Stimulated activated CD4-positive, alpha-beta T cell treated with anti-CD3 and anti-CD28 coated beads, Interleukin-12 subunit alpha, Interleukin-12 subunit beta, amount 100 ng/mL, for 4 hours (primary cell): ENCODE measurements at places on chromosomes 16 and 17.

DNA sequence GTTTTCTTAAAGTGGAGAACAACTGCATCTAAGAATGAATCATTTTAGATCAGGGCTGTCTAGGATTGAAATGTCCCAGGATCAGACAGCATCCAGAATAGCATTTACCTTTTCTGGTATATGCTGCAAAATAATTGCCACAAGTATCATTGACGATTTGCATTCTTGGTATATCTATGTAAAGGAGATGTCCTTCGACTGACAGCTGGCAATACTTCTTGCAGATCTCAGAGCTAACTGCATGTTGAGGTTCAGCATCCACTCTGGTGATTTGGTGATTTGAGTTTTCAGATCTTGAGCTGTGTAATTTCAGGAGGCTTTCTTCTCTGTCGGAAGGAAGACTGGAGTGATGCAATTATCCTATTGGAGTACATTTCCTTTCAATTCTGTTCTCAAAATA is 78.1 kb upstream of the CPHXL start:
- no peak for DNase-seq

DNA sequence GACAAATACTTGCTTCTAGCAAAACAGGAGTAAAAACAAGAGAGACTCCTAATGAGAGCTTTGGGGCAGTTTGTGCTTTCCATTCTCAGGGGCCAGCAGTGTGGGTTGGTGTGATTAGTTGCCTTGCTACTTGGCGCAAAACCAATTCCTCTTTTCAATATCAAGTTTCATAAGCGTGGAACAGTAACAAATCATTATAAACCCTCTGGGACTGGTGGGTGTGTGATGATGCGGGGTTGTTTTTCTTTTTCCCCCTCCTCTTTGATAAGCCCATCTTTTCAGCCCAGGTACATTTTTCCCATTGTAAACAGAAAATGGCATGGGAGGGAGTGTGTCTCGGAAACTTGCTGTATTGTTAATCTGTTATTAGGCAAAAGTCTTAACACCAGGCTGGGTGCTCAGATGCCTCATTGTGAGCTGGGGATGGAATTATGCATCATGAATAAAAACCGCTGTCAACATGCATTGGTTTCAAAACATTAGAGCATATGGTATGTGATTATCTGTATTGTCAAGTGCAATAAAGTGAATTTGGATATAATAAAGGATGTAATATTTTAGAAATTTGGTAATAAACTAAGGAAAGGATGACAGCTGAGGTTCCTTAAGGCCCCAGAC is 166.4 kb downstream of the CCDC182 start:
- no peak for DNase-seq

GRCh38 chr17:74389937-74390679 is 22.8 kb downstream of the GPR142 start:
- DNase-seq: no peak

DNA sequence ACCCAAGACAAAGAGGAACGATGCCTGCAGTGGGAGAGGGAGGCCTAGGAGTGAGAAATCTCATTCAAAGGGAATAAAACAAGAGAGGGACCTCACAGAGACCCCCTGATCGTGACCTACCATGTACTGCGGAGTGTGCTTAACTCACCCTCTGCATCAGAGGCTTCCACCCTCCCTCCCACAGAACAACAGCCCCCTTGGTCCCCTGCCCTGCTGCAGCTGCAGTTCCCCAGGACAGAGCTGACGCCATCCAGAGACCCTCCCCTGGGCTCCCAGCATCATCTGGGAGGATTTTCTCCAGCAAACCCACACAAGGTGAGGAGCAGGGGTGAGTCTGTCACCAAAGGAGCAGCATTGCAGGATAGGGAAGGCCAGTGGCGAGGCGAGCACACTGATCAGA is 39.8 kb downstream of the TLE7 start:
- no peak for DNase-seq

DNA sequence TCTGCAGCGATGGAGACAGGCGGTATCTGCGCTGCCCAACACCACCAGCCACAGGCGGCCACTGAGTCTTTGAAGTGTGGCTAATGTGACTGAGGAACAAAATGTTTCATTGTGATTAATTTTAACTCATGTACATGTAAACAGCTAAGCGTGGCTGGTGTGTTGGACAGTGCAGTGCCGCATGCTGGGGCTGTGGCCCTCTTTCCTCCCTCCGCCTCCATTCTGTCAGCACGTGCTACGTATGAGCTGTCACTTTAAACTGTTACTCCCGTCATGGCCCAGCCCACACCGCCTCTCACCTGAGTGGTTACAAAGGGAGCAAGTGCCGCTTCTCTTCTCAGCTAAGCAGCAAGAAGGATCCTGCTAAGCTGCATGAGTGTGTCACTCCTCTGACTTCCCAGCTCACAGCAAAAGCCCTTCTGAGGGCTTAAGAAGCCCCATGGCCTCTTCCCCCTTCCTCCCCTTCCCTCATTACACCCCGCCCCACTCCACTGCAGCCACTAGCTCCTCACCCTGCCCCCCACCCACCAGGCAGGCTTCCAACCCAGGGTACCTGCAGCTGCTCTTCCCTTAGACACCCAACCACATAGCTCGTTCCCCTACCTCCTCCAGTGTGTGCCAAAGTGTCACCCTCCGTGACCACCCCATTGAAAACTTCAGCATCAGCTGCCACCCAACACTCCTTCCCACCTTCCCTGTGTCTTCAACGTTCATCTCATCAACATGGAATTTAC is 15.0 kb downstream of the HASPIN start:
- DNase-seq: peak; percentile 66
